ENCODE measurements at places on chromosomes 5 and 9. TPM values are rescaled to one million over a fixed set of nuclear protein-coding genes. Genes with fewer than 3 reads are reported as not detected.

ZDHHC11 gene
- total RNA-seq = 4.3 TPM

BASP1 gene
- total RNA-seq = 11.1 TPM

GRCh38 chr5:154762700-154763099 lies 7.5 kb downstream of the LARP1 start:
- H3K27me3 ChIP-seq = no peaks in the 10 kb centered on the region
- H3K36me3 ChIP-seq = no peaks in the 10 kb centered on the region
- no peak for DNase-seq
- H3K27ac ChIP-seq = peak overlapping the region; percentile 13
- no peak overlapping the region for H3K4me3 ChIP-seq

GRCh38 chr9:37251452-37251851 lies 131.1 kb downstream of the ZCCHC7 start:
- H3K27ac ChIP-seq = no peak overlapping the region
- no peak for DNase-seq

DNA sequence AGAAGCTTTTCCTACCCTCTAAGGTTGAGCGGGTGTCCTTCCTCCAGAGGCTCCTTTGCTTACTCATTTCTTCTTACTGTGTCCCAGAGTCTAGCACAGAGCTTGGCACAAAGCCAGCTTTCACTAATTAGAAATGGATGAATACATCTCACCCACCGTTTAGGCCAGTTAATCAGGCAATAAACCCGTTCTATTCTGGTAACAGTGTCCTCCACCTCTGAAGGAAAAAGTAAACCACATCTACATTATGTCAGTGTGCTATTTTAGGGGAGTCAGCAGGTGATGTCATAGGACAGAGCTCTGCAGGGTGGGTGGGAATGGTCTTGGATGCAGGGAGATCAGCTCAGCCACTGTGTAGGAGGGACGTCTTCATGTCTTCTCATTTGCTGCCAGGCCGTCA lies 109.2 kb downstream of the OSTF1 start:
- no peak for DNase-seq
- H3K36me3 ChIP-seq = no peaks in the 10 kb centered on the region
- no peak overlapping the region for H3K27ac ChIP-seq
- H3K27me3 ChIP-seq = no peaks in the 10 kb centered on the region
- no peak overlapping the region for H3K4me3 ChIP-seq
- H3K4me1 ChIP-seq = no peaks in the 10 kb centered on the region

DNA sequence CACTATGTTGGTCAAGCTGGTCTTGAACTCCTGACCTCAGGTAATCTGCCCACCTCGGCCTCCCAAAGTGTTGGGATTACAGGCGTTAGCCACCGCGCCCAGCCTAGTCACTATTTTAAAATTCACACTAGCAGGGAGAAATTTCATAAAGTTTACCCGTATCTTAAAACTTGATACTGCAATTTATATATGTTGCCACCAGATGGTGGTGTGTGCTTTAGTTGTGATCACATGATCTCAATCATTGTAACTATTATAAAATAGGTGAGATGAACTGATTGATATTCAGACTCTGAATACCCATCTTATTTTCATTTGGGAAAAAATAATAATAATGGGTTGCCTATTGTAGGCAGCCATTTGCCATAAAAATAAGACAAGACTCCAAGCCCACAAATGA lies 1330.4 kb upstream of the WWC1 start:
- no peak for DNase-seq
- H3K36me3 ChIP-seq = no peaks in the 10 kb centered on the region
- H3K4me3 ChIP-seq = no peak overlapping the region
- no peaks in the 10 kb centered on the region for H3K4me1 ChIP-seq
- H3K27me3 ChIP-seq = no peaks in the 10 kb centered on the region

DNA sequence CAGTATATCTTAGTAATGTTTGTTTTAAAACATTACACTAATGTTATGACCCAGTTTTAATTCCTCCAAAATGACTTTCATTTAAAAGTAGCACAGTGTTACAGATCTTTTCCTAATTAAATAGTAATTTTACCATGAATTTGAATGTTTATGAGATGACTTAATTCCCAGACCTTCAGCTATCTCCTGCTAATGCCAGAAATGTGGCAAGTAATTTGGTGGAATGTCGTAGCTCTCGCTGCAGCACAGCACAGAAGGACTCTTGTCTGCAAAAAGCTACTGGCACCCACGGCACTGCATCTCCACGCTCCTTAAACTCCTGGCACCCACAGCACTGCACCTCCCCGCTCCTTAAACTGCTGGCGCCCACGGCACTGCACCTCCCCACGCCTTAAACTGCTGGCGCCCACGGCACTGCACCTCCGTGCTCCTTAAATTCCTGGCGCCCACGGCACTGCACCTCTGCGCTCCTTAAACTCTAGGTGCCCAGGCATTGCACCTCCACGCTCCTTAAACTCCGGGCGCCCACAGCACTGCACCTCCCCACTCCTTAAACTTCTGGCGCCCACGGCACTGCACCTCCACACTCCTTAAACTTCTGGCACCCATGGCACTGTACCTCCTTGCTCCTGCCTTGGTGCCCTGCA lies 163.1 kb downstream of the CDK5RAP2 start:
- H3K4me3 ChIP-seq = no peak overlapping the region
- H3K36me3 ChIP-seq = peaks cover 9% of the 10 kb centered on the region
- no peaks in the 10 kb centered on the region for H3K27me3 ChIP-seq
- DNase-seq = no peak
- H3K27ac ChIP-seq = no peak overlapping the region
- H3K4me1 ChIP-seq = peaks cover 13% of the 10 kb centered on the region

DNA sequence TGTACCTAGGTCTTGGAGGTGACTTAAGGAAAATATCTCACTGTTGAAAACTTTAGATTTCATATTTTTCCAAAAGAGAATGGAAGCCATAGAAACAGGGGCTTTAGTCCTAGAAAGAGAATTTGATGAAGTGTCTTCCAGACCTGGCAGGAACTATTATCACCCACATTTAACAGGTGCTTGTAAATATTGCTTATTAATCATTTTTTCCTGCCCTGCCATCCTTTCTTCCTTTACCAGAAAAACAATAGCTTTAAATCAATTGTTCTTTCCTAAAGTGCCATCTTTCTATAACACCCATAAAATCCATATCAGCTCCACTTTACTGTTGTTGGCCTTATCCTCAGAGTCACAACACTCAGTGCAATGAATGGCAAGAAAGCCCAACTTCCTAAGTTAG lies 350.9 kb downstream of the YTHDC2 start:
- H3K27me3 ChIP-seq = no peaks in the 10 kb centered on the region
- DNase-seq = no peak

Measured in sigmoid colon (tissue), 7 donors.